Brain microvascular endothelial cell (primary cell): ENCODE measurements at places on chromosomes 13 and 19.

DNA sequence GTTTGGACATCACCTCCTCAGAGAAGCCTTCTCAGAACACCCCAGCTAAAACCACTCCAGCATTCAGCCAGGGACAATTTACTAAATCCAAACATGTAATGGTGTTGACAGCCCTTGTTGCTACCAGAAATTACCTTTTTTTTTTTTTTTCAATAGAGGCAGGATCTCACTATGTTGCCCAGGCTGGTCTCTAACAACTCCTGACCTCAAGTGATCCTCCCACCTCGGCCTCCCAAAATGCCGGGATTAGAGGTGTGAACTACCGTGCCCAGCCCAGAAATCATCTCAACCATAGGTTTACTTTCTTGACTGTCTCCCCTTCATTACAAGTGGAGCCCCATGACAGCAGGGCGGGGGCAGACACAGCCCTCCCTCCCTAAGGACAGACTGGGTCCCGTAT, 9.2 kb downstream of the CLIP3 start:
- DNase-seq: no peak

DNA sequence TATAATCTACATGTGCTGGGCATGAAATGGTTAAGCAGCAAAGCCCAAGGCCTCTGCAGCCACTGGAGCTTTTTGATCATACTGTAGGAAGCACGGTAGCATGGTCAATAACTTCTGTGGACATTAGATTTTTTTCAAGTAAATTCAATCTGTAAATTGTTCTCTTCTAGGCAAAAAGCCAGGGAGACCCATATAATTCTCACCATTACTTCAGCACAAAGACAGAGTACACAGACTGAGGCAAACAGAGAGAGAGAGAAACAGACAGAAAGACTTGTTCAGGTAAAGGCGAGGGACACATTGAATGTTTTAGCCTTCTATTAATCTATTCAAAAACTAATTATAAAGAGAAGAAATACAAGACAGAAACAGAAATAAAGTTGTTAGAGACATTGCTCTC, 349.4 kb downstream of the RFC3 start:
- DNase-seq: no peak

- DNase-seq: no peak
Measured at GRCh38 chr13:19661126-19661525, 27.7 kb downstream of the MPHOSPH8 start.

GRCh38 chr13:77406644-77407440, 79.9 kb upstream of the MYCBP2 start:
- DNase-seq: no peak

DNA sequence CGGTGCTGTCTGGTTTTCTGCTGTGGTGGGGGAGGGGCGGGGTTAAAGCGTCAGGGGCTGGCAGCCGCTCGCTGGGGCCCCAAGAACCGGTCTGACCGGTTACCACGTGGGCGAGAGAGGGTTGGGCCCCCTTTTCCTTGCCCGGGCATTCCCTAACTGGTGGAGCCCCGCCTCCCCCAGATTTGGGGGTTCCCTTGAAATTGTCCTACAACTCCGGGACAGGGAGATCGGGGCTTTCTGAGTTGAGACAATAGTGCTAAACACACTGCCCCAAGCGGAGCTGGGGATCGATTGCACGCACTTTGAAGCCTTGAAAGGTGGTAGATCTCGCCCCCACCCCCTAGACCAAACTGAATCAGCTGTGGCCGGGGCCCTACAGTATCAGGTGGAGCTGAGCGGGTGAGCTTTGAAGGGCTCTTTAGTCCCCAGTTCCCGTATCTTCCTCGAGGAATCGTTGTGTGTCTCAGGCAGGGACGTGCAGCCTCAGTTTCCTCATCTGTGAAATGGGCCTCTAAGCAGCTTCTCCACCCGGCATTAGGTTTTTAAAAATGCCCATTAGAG, 4.8 kb downstream of the IER2 start:
- DNase-seq: peak; percentile 41

DNA sequence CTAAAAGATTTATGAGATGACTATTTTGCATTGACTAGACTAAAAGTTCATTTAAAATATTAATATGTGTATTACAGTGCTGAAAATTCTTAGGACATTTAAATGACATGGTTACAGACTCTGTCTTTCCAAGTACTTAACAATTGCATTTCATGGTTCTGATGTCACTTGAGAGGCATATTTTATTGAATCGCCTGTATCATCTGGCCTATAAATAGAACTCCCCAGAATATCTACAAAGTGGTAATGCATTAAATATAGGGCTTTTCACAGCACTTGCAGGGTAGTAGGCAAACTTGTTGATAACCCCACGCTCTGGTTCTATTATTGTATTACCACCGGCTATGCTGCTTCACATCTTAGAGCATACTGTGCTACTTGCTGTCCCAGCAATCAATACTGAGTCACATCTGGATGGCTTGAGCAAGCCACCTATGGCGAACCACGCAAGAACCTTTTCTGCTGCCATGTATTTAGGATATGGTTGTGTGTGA, 400.6 kb downstream of the HS6ST3 start:
- DNase-seq: no peak

DNA sequence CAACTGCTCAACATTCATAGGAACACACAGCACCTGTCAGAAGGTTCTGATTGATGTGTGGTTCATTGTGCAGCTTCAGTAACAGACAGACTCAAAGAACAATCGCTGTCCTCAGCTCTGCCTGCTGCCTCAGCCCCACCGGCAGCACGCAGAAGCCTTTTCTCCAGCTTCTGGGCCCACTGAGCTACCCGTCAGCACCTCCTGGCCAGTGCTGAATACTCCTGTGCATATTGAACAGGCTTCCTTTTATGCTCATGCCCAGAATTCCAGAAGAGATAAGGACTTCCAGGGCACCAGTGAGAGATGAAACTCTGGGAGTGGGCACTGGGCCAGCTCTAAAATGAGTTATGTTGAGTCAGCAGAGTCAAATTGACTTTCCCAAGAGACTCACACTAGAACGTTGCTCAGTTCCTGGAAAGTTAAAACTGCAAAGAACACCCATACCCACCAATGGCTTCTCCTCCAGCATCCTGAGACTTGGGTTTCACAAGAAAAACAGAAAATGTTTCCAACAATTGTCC, 119.3 kb downstream of the COL4A1 start:
- peak; percentile 88 for DNase-seq

DNA sequence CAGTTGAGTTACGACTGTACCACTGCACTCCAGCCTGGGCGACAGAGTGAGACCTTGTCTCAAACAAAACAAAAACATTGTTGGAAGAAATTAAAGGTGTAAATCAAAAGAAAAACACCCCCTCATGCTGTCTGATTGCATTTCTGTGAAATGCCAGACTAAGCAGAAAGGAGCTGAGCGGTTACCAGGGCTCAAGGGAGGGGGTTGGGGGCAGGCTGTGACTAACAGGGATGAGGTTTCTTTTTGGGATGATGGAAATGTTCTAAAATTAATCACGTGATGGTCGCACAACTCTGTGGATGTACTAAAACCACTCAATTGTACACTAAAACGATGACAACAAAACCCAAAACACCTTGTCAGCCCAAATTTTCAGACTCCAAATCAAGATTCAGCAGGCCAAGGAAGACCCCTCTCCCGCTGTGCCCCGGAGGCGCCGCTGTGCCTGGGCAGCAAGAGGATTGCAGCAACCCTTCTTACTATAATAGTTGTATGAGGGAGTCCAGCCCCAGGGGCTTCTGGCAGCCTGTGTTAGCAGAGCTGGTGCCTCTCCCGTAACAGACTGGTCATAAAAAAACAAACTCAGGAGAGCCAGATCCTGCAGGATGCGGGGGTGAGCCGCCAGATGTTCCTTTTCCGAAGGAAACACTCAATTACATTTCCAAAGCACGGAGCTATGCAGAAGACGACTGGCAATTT, 20.9 kb downstream of the CAPS start:
- peak; percentile 25 for DNase-seq

DNA sequence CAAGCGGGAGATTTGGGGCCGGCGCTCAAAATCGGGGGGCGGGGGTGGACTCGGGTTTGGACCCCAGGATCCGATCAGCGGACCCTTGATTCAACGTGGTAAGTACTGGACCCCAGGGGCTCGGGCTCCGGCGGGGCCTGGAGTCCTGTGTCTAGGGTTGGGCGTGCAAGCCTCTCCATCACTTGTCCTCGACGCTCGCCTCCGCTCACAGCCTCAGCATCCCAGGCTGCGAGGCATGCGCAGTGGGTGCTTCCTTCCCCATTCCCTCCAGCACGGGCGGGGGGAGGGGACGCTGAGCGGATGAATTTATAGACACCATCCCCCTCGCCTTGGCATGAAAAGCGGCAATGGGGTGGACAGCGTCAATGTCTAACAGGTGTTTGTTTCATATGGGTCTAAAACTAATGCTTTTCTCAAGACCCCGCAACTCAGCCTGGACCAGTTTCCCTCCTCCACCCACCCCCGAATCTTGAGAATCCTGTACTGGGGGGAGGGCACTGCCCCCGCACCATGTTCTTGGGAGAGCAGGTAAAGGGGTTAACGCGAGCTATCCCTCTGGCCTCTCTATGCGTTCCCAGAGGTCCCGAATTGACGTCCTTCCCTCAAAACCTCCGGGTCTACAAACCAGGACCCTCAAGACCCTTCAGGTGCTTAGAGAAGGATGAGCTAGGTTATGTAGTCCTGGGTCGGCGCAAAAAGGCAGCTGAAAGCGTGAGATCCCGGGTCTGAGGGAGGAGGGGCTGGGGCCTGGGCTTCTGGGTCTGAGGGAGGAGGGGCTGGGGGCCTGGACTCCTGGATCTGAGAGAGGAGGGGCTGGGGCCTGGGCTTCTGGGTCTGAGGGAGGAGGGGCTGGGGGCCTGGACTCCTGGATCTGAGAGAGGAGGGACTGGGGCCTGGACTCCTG, 579 bp downstream of the CPT1C start:
- peak; percentile 61 for DNase-seq

GRCh38 chr19:7931221-7932061, 5.5 kb upstream of the CTXN1 start:
- no peak for DNase-seq

DNA sequence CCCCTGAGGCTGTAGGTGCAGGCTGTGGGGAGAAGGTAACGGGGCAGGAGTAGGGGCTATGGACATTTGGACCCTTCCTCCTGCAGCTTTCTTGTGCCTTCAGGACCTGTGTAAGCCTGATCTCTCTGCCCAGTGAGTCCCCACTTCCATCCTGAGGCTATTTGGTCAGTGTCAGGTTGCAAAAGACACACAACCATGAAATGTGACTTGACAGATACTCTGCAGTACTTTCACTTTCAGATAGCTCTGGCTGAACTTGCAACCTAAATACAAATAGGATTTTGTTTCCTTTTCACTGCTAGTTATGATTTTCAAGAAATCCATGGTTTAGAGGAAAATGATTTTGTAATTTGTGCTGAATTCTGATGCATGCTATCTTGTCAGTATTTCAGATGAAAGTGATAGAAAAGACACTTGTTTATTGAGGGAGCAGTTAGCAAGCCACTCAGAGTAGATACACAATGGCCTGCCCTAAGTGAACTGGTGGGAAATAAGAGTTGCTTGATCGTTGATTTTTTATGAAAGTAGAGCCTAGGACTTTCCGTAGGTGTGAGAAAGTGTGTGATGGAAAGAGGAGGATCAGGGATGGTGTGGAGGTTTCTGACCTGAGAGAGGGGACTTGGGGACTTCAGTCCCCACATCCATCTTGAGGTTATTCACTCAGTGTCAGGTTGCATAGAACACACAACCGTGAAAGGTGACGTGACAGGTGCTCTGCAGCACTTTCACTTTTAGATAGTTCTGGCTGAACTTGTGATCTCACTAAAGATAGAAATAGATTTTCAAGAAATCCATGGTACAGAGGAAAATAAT, 18.1 kb upstream of the EID2 start:
- peak; percentile 18 for DNase-seq
